ENCODE measurements at places on chromosomes 4 and X.

DNA sequence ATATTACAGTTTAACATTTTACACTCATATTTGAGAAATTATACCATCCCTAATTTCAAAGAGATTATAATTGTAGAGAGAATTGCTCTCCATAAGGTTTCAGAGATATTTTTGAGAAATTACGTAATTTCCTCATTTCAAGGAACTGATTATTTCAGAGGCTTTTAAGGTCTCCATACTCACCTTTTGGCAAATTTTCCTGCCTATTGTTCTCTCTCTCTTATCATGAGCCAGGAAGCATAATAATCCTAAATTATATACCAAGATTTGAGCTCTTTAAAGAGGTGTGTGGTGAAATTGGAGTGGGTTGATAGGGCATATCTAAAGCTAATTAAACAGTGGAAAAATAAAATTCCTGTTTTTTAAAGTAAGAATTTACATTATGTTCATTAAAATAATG is 248.9 kb upstream of the FTHL17 start:
- DNase-seq = no peak

GRCh38 chr4:16807355-16807754 is 91.1 kb downstream of the LDB2 start:
- no peak for DNase-seq

- DNase-seq = peak; percentile 67
These were observed 11.2 kb upstream of the BCOR start for GRCh38 chrX:40108959-40109287.

DNA sequence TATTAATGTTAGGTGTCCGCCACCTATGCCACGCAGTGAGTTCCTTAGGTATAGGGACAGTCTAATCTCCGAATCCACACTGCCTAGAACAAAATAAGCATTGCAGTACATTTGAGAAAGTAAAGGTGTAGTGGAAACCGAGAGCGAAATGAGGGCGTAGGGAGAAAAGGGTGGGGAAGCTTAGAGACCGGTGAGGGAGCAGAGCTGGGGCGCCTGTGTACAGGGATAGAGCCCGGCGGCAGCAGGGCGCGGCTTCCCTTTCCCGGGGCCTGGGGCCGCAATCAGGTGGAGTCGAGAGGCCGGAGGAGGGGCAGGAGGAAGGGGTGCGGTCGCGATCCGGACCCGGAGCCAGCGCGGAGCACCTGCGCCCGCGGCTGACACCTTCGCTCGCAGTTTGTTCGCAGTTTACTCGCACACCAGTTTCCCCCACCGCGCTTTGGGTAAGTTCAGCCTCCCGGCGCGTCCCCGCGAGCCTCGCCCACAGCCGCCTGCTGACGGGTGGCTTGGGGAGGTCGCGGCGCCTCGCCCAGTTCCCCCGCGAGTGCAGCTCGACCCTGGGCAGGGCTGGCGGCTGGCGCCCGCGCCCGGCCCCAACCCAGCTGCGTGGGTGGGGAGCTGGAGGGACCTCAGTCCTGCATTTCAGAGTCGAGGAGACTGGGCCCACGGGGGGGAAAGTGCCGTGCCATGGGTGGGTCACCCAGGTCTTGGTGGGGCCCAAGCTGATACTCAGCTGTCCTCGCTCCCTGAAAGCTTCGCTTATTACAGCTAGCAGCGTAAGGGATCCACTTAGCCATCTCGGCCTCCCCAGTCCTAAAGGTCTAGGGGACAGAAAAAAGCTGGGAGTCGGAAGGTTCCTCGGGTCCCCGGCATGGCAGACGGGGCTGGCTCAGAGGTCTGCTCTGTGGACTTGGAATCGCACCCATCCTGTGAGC is at the start of gene ANXA3:
ANXA3 (plus strand) TSS at position 351 of the 932 bp plus-strand sequence. CDS start 2,704 bp downstream, outside the sequence.
- peak; percentile 69 for DNase-seq

DNA sequence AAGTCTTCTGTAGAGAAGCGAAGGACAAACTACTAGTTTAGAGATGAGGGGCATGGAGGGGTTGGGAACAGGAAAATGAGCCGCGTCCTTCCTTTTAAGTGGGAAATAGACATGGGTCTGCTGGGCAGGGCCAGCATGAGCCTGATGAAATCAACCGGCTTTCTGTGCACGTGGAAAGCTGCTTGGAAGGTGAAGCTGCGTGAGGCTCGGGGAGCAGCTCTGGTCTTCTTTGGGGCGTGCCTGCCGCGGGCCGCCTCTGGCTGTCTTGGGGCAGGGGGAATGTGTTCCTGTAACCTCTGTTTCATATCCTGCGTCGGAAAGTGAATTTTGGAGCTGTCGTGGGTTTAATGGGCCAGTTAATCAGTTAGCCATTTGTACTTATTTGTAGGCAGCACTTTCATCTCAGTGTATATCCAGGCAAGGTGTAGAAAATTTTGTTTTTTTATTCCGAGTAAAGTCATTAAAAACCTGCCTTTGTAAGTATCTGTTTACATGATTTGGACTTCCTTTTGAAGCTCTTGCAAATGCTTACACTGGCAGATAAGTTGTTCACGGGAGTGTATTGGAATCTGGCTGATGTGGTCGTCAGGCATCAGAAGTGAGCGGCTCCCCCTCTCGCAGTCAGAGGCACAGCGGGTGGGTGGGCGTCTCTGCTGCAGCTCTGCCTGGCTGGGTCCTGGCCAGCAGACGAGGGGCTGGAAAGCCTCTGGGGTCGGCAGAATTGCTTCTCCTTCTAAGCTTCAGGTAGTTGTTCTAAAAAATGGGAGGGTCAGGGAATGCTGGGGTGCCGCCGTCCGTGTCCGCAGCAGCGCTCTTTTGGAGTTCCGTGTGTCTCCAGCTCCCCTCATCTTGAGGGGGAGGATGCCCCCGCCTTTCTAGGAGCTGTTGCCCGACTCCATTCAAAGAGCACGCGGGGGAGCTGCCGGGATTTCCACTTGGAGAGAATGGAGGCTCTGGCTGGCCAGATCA is 70.5 kb upstream of the HGFAC start:
- DNase-seq = no peak

DNA sequence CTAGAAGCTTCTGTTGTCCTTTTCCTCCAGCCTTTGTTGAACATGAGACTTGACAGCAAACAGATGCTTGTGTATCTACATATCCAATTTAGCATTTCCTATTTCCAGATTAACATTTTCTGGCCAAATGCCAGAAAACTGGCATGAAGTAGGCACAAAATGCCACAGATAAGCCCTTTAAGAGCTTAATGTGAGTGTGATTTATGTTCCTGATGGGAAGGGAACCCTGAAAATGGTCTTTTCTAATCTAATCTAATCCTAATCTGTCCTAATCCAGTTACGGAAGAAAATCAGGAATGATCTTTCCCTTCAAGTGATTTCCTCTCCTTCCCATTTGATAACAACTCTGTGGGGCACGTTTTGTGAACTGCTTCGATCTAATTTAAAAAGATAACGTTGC is 133.0 kb upstream of the C1QTNF7 start:
- DNase-seq = no peak

GRCh38 chr4:140769209-140769608 is 13.0 kb upstream of the TBC1D9 start:
- DNase-seq = no peak

DNA sequence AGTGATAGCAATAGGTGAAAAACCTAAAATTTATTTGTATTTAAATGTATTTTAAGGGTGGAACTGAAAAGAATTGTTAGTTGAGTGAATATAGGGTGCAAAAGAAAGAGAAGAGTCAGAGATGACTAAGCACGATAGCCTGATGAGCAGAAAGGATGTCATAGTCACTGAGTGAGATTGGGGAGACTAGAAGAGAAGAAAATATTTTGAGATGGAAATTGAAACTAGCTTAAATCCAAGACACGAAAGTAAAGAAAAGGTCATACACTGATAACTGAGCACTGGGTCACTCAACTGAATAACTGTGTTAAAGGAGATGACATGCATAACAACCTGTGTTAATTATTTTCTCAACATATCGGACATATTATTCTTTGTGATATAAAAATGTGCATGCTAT is 55.5 kb downstream of the SPANXN4 start:
- DNase-seq = no peak

GRCh38 chrX:39854772-39855747 is 242.7 kb downstream of the BCOR start:
- no peak for DNase-seq

- no peak for DNase-seq
These were observed 620.2 kb upstream of the INTU start for GRCh38 chr4:127012549-127012948.

DNA sequence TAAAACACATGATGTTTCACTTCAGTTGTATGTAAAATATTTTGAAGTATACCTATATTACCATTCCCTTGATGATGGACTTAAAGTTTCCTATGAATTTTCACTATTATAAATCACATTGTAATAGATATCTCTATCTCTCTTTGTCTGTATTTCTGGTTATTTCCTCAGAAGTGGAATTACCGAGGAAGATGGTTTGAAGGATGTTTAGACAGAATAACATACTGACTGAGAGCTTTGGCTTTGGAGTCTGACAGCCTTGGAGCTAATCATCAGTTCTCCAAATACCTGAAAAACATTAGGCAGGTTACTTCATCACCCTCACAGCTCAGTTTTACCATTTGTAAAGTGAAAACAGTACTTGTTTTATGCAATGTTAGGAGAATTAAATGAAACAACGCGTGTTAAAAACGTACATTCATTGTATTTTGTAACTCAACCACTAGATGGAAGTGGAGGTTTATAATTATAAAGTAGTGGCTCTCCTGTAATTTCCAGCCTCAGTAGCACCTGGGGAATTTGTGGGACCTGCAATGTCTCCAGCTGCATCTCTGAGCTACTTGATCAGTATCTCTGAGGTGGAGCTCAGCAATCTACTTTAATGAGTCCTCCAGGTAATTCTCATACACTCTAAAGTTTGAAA is 14.3 kb downstream of the JCHAIN start:
- DNase-seq = peak; percentile 41
